Hindlimb muscle (tissue), 1 donor: ENCODE measurements at places on chromosomes 13 and 19. TPM values are rescaled to one million over a fixed set of nuclear protein-coding genes. Genes with fewer than 3 reads are reported as not detected.

Gene IQCN
- polyA plus RNA-seq = 4.9 TPM

Gene CADM4
- 7.8 TPM for polyA plus RNA-seq

- no peak for DNase-seq
These were observed 1062.5 kb upstream of the PCDH9 start for GRCh38 chr13:68292601-68293000.

GRCh38 chr13:59476366-59476765 lies 687.4 kb downstream of the DIAPH3 start:
- DNase-seq = peak; percentile 34

DNA sequence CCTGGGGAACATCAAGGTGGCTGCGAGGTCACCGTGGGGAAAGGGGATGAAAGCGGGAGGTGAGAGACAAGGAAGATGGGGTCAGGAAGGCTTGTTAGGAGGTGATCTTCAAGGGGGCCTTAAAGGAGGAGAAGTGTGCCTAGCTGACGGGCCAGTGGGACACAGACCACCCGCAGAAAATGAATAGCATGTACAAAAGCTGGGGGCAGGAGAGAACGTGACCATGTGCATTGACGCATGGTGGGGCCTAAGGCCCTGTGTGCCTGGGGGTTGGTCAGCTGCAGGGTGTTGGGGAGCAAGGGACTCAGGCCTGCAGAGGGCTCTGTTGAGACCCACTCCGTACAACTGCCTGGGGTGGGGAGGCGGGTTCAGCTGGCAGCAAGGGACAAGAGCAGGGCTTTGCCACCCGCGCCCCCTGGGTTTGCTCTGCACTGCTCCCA lies 5.9 kb downstream of the RAB8A start:
- DNase-seq = no peak
